Fibroblast of the aortic adventitia (primary cell): ENCODE measurements at places on chromosomes 16 and 17. TPM values are rescaled to one million over a fixed set of nuclear protein-coding genes. Genes with fewer than 3 reads are reported as not detected.

ITGB4 gene
- total RNA-seq: 0.09 and 0.16 TPM in 2 replicates

LRRC46 gene
- 0.16 TPM in 1 of 2 replicates, not detected in the other for total RNA-seq

TTYH2 gene
- total RNA-seq: 0.54 and 2.4 TPM in 2 replicates

CYGB gene
- 25.9 and 35.2 TPM in 2 replicates for total RNA-seq

ODAD4 gene
- total RNA-seq: 0.16 and 1.2 TPM in 2 replicates

WSCD1 gene
- 0.16 and 0.18 TPM in 2 replicates for total RNA-seq

NGFR gene
- 3.3 TPM in 1 of 2 replicates, not detected in the other for total RNA-seq

ATXN1L gene
- 8.3 and 16.0 TPM in 2 replicates for total RNA-seq
